NCI-H1092 (cell line): ENCODE measurements at places on chromosomes 5 and 9.

DNA sequence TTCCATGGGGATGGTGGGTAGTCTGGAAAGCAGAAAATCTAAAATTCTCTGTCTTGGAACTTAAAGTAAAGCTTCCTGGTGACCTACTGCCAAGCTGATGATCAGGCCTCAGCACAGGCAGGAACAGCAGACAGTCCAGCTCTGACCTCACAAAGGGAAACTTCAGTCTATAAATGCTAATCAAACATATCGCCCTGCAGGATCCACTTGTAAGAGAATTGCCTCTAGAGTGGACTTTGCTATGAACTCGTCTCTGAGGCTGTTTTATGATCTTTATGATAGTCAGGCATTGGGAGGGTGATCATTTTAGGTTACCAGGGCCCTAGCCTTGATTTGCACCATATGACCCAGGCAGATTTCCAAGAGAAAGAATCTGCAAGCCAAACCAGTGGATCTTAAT, 67.6 kb upstream of the SELENOP start:
- no peak for DNase-seq

DNA sequence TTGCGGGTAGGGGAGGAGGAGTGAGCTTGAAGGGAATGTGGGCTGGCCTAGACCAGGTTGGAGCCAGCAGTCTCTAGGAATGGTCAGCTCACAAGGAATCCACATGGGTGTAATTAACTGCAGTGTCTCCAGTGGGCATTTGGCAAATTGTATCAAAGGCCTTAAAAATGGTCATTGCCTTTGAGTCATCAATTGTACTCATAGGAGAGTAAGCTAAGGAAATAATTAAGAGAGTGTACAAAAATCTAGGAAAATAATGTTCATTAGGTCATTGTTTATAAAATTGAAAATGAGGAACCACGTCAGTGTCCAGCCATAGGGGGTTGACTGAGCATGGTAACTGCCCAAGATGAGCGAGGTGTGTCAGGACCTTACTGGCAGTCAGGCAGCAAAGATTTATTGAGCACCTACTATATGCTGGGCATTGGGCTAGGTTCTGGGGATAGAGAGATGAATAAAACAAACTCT, 29.8 kb upstream of the RPL26L1 start:
- no peak for DNase-seq

DNA sequence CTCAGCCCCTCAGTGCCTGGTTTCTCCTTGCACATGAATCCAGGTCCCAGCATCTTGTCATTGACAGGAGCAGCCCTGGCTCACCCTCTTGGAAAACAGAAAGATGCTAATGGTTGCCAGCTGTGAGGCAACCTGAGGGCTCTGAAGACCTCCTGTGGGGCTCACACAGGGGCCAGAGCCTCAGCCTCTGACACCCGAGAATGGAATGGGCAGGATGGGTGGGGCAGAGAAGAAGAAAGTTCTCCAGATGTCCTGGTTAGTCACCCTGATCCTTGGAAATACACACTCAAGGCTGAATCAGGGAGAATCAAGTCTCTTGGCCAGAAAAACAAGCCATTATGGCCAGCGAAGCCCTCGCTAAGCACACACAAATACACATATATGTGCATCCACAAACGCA, 32.3 kb upstream of the SPATA31E1 start:
- no peak for DNase-seq

- DNase-seq: no peak
These were observed 231.4 kb downstream of the MARCHF11 start for GRCh38 chr5:15948190-15948589.
